ENCODE measurements at places on chromosomes 1 and 21.
A peak's percentile ranks its signal among the peaks of the same experiment; 100 is the strongest.

- no peak overlapping the region for H3K4me3 ChIP-seq
- no peaks in the 10 kb centered on the region for H3K36me3 ChIP-seq
- H3K27ac ChIP-seq = no peak overlapping the region
- H3K27me3 ChIP-seq = peaks cover 16% of the 10 kb centered on the region
Observed at GRCh38 chr1:90694846-90695245, 22.3 kb downstream of the BARHL2 start.

DNA sequence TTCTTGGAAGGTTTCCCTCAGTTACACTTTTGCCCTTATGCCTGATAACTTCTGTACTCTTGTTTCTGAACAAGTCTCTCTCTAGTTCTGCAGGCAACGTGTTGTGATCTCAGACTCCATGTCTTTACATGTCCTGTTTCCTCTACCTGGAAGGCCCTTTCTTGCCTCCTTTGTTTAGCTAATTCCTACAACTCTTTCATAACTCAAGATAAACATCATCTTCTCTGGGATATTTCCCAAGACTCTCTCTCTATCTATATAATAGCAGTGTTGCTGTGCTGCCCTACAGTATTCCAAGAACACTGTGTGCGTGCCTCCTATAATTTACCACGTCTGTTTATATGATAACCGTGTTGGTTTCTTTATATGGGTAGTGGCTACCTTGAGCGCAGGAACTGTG, 47.8 kb downstream of the CHRM3 start:
- DNase-seq = no peak
- no peak overlapping the region for H3K27ac ChIP-seq

- H3K27ac ChIP-seq = no peak overlapping the region
- no peaks in the 10 kb centered on the region for H3K4me1 ChIP-seq
- no peak overlapping the region for H3K4me3 ChIP-seq
- DNase-seq = no peak
Observed at GRCh38 chr1:177020851-177021589, 143.5 kb downstream of the ASTN1 start.

DNA sequence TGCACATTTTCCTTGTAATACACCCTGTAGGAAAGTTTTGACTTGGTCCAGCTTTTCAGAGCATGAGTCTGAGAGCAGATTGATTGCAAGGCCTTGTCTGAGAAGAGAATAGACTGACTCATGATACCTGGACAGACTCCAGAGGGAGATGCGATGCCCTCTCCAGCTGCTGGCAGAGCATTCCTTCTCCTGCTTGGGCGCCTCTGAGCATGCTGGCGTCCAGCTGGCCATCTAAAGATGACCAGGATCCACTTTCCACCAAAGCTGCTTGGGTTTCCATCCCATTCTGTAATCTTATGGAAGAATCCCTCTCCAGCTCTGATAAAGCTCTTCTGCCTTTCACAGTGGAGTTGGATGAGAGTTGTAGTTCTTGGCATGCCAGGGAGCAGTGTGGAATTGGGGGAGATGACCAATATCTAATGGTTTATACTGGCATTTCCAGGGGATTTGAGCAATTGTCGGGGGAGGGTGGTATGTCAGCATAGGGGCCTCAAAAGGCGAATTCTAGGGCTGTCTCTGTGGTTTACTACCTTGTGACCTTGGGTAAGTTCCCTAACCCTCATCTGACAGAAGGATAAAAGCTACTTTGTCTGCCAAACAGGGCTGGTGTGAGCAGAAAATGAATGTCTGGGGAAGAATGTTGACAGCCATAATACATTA, 19.5 kb downstream of the SZRD1 start:
- no peaks in the 10 kb centered on the region for H3K27me3 ChIP-seq
- peak overlapping the region; percentile 60 for H3K27ac ChIP-seq
- no peak for DNase-seq
- H3K4me3 ChIP-seq = peak overlapping the region; percentile 26
- H3K4me1 ChIP-seq = peaks cover 67% of the 10 kb centered on the region

GRCh38 chr1:41812051-41812450, 106.7 kb downstream of the HIVEP3 start:
- no peak overlapping the region for H3K4me3 ChIP-seq
- peak; percentile 75 for DNase-seq
- H3K27ac ChIP-seq = peak overlapping the region; percentile 1
- H3K4me1 ChIP-seq = peaks cover 41% of the 10 kb centered on the region
- H3K27me3 ChIP-seq = peaks cover under 1% of the 10 kb centered on the region

- H3K27me3 ChIP-seq = no peaks in the 10 kb centered on the region
- no peaks in the 10 kb centered on the region for H3K4me1 ChIP-seq
- H3K4me3 ChIP-seq = no peak overlapping the region
- H3K36me3 ChIP-seq = no peaks in the 10 kb centered on the region
- no peak for DNase-seq
- H3K27ac ChIP-seq = no peak overlapping the region
Observed at GRCh38 chr1:105632342-105633196, 1423.9 kb upstream of the PRMT6 start.

GRCh38 chr1:26743426-26744059, 44.2 kb upstream of the PIGV start:
- H3K27ac ChIP-seq = peak overlapping the region; percentile 97
- peaks cover 82% of the 10 kb centered on the region for H3K36me3 ChIP-seq
- peaks cover 88% of the 10 kb centered on the region for H3K4me1 ChIP-seq
- no peaks in the 10 kb centered on the region for H3K27me3 ChIP-seq
- no peak for DNase-seq

- no peak overlapping the region for H3K27ac ChIP-seq
- H3K27me3 ChIP-seq = peaks cover 60% of the 10 kb centered on the region
- DNase-seq = no peak
- H3K36me3 ChIP-seq = no peaks in the 10 kb centered on the region
Observed at GRCh38 chr1:10865518-10866320, 69.3 kb upstream of the CASZ1 start.

- no peak overlapping the region for H3K4me3 ChIP-seq
- DNase-seq = no peak
- peak overlapping the region; percentile 19 for H3K27ac ChIP-seq
- peaks cover 13% of the 10 kb centered on the region for H3K36me3 ChIP-seq
- H3K27me3 ChIP-seq = no peaks in the 10 kb centered on the region
Observed at GRCh38 chr1:211783897-211784296, 46.7 kb downstream of the LPGAT1 start.

- peak; percentile 67 for DNase-seq
- H3K27me3 ChIP-seq = no peaks in the 10 kb centered on the region
- peak overlapping the region; percentile 95 for H3K4me3 ChIP-seq
- peak overlapping the region; percentile 94 for H3K27ac ChIP-seq
Observed at GRCh38 chr1:113929750-113930498, 800 bp downstream of the HIPK1 start.

DNA sequence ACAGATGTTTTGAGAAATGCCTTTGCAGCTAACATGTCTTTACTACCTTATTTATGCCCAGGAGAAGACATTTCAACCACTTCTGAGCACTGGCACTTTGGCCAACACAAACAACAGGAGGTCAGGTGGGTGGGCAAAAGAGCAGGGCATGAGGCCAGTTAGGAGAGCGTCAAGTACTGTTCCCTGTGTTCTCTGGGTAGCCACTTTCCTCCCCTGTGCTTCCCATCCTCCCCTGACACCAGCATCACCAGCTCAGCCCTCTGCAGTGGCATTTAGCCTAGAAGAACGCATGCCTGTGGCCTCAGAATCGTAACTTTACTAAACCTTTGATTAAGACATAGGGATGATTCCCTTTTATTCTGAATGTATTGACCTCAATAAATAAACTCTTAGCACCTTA, 18.3 kb downstream of the BTG2 start:
- peak overlapping the region; percentile 72 for H3K27ac ChIP-seq
- H3K36me3 ChIP-seq = no peaks in the 10 kb centered on the region
- peaks cover 86% of the 10 kb centered on the region for H3K4me1 ChIP-seq
- peak overlapping the region; percentile 53 for H3K4me3 ChIP-seq
- H3K27me3 ChIP-seq = no peaks in the 10 kb centered on the region
- no peak for DNase-seq

DNA sequence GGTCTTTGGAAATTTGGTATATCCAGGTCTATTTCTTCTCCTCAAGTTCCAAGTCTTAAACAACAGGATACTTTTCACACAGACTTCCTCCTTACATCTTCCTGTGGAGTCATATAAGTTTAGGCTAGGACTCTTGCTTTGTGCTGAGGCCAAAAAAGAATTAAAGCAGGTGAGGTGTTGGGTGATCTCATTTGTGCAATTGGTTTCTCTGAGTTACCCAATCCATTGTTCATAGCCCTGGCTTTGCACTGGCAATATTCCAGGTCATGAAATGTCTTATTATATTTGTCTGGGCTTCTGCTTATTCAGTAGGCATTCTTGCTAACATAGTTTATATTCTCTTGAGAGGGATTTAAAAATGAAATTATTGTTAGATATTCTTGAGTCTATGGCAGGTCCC, 14.1 kb upstream of the KIAA0040 start:
- no peak overlapping the region for H3K27ac ChIP-seq
- H3K36me3 ChIP-seq = no peaks in the 10 kb centered on the region
- peaks cover 41% of the 10 kb centered on the region for H3K4me1 ChIP-seq
- no peaks in the 10 kb centered on the region for H3K27me3 ChIP-seq
- no peak overlapping the region for H3K4me3 ChIP-seq
- no peak for DNase-seq

- H3K27me3 ChIP-seq = no peaks in the 10 kb centered on the region
- peaks cover 49% of the 10 kb centered on the region for H3K4me1 ChIP-seq
- peaks cover 9% of the 10 kb centered on the region for H3K36me3 ChIP-seq
- H3K4me3 ChIP-seq = no peak overlapping the region
- no peak for DNase-seq
Observed at GRCh38 chr1:8599646-8600212, 217.7 kb downstream of the RERE start.

DNA sequence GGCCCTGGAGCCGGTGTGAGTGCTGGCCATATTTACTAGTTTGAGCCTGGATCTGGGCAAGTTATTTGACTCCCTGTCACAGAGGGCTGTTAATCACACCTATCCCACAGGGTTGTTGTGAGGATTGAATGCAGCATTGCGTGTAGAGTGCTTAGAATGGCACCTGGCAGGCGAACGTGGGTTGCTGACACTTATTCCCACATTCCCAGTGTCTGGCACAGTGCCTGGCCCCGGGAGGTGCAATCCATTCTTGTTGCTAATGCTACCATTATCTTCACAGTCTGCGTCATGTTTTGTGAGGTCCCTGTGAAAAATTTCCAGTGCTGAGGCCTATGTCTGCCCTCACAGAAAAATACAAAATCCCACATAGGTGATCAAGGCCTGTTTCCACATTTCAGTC, 66.1 kb downstream of the CD2 start:
- DNase-seq = no peak
- peaks cover 2% of the 10 kb centered on the region for H3K36me3 ChIP-seq
- H3K4me3 ChIP-seq = no peak overlapping the region
- no peak overlapping the region for H3K27ac ChIP-seq
- H3K27me3 ChIP-seq = no peaks in the 10 kb centered on the region
